ENCODE measurements at places on chromosomes 2 and 18.

GRCh38 chr2:176172007-176172894 lies 15.1 kb downstream of the HOXD3 start:
- no peak for DNase-seq

- no peak for DNase-seq
Measured at GRCh38 chr2:216745453-216745852, 50.1 kb upstream of the IGFBP5 start.

DNA sequence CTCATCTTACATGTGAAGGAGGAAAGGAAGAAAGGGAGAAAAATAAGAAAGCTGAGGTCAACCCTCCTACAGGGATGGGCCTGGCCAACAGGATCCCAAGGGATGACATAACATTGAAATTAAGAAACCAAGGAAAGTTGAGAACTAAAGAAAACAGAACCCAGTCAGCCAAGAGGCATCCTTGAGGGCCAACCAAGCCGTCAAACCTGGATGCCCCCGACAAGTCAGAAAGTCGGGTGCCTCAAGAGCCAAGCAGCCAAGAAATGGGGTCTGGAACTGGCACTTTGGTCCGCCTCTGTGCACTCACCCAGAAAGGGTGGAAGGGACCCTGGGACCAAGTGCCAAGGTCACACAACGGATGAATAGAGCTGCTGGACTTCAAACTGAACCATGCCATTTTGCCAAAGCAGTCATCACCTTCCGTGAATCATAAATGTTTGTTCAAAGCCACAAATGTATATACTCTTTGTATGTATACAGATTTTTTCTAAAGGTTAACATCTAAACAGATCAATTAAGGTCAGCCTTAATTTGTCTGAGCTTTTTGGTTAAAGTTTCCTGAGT lies 27.0 kb upstream of the PTPN4 start:
- no peak for DNase-seq

GRCh38 chr18:68803356-68803755 lies 5.5 kb downstream of the CCDC102B start:
- no peak for DNase-seq

DNA sequence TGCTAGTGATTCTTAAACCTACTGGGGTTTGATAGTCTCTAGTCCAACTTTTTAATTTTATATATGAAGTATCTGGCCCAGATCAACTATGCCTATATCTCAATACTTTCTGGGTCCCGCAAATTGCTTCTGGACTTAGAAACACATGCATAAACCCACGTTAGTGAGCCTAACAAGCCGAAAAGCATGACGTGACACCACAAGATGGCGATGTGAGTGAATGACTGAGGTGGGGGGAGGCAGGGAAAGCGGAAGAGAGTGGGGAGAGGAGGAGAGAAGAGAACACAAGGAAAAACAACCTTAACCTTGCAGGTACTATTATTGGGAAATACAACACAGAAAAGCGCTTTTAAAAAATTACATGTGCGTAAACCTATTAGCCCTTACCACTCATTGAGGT lies 13.8 kb downstream of the PDIA6 start:
- no peak for DNase-seq

- peak; percentile 81 for DNase-seq
Measured at GRCh38 chr18:49858309-49859020, 45.1 kb upstream of the ACAA2 start.

DNA sequence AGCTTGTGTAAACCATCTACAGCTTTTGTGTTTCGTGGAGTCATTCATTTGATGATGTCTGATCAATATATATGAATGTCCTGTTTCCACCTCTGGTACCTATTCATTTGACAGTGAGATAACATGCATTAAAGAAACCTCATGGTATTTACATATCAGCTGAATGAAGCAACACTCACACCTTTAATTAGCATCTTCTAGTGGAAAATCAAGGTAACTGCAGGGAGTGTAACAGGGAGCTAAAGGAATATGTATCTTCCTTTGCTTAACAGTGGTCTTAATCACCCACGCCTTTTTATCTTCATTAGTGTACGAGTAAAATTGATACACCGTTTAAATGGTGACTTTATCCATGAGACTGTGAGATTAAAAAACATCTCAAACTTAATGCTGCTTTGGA lies 15.6 kb downstream of the SLC39A10 start:
- DNase-seq: no peak

GRCh38 chr2:23824777-23825212 lies 102.1 kb downstream of the ATAD2B start:
- DNase-seq: peak; percentile 74

DNA sequence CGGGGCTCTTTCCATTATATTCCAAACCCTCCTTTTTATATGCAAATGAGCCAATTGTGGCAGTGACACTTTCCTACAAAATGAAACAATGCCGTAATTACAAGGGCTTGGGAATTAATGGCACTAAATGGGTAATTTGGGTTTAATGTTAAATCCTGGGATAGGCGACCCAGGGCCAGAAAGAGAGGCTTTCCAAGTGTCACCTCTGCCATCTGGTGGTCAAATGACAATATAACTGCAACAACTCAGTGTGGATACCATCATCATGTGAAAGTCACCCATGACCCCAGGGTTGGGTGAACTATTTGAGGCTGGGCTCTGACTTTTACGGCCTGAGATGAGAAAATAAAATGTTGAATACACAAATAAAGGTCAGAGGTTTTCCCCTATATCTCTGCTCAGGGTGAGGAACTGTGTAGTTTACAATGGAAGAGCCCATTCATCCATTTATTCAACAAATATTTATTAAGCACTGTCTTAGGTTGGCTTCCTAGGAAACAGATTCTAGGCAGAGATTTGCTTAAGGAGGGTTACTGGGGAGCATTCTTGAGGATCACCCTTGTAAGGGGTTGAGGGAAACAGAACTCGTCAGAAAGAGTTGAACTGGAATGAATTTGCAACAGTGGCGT lies 13.6 kb upstream of the THADA start:
- DNase-seq: peak; percentile 83

GRCh38 chr18:79283131-79283810 lies 112.5 kb upstream of the NFATC1 start:
- DNase-seq: peak; percentile 90

GRCh38 chr2:174794851-174795374 lies 30.6 kb upstream of the CHRNA1 start:
- no peak for DNase-seq

DNA sequence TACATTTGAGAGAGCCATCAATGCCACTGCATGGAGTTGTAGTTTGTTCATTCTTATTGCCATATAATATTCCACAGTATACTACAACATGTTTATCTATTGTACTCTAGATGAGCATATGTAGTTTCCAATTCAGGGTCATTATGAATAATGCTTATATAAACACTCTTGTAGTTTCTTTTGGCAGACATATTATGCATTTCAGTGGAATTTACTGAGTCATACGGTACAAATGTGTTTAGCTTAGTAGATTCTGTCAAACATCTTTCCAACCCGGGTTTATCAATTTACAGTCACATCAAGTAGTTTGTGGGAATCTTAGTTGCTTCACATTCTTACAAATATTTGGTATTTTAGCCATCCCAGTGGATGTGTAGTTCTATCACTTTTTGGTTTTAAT lies 161.1 kb downstream of the KCNH7 start:
- DNase-seq: no peak

- DNase-seq: no peak
Measured at GRCh38 chr2:186883666-186884065, 34.7 kb upstream of the ZSWIM2 start.

DNA sequence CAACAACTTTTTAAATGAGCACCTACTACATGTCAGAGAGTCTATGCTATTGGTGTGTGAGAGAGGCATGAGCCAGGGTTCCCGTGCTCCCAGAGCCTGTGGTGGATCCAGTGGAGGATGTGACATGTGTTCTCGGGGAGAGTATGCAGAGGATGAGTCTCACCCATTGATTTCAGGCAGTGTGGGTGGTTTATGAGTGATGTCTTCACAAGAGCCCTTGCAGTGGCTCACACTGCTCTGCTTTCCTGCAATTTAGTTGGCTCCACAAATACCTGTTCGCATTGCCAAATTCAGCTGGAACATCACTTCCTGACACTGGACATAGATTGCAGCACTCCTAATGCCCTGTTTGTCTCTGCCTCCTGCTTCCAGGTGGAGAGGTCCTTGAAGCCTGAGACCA lies 243.6 kb upstream of the CXCR4 start:
- DNase-seq: no peak

- DNase-seq: peak; percentile 47
Measured at GRCh38 chr2:142325870-142326269, 195.1 kb upstream of the LRP1B start.

GRCh38 chr18:45039376-45039775 lies 358.7 kb downstream of the SETBP1 start:
- no peak for DNase-seq

GRCh38 chr18:11553098-11553940 lies 56.1 kb upstream of the SLC35G4 start:
- DNase-seq: peak; percentile 16

GRCh38 chr18:25435149-25435782 lies 83.3 kb upstream of the ZNF521 start:
- DNase-seq: no peak

DNA sequence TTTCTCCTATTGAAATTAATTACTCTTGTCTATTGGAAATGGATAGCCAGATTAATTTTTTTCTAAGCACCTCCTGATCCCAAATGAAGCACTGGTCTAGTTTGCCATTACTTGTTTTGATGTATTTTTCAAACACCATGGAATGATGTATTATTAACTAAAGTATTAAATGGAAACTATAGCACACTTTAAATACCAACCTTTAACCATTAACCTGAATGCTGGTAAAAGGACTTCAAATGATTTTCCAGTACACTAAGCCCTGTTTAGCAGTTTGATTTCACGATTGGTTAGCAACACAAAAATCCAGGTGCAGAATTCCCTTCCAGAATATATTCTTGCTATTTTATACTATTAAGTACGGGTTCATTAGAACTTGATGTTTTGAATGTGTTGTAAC lies 37.3 kb downstream of the COL4A3 start:
- no peak for DNase-seq

DNA sequence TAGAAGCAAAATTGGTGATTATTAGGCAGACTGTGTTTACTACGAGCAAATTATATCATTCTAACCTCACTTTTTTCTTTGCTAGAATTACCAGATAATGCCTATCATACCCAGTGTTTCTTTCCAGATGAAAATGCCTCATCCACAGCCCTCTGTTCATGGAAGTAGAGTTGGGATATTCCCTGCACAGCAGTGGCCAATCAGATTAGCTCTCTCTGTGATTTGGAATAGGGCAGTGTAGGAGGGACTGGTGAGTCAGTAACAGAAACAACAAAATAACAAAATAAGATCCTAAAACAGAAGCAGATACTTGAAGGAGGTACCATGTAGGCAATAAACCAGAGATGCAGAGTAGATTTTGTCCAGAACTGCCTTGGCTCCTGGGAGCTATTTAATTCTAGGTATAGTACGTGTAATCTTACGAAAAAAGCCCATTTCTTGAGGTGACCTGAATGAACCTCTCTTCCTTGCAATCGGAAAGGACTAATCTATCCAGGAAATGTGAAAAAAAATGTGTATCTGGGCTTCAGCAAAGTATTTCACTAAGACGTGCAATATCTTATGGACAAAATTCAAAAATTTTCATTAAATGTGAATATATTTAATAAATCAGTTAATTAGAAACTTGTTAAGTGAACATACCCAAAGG lies 18.4 kb upstream of the TMEM17 start:
- no peak for DNase-seq

- DNase-seq: no peak
Measured at GRCh38 chr2:74895001-74895400, 61.1 kb downstream of the HK2 start.

GRCh38 chr2:242040681-242041080 lies 171.2 kb downstream of the RTP5 start:
- no peak for DNase-seq

GRCh38 chr2:161117506-161117905 lies 42.7 kb upstream of the TANK start:
- DNase-seq: no peak

DNA sequence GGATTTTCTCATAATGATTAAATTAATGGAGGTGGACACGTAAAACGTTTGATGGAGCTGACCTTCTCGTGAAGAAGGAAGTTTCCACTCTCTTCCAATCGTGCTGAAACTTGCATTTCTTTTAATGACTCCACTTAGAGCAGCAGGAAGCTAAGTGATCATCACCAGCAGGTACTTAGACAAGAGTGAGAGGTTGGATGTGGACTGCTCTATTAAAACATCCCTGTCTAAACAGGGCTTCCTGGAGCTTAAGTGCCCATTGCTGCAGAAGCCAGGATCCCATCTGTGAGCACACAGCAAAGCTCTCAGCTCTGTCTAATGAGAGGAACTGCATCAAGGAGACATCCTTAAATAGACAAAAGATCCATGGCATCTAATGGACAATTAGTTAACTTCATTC lies 1539.5 kb upstream of the CELF4 start:
- peak; percentile 64 for DNase-seq

- no peak for DNase-seq
Measured at GRCh38 chr2:69946351-69947324, 14.8 kb downstream of the ASPRV1 start.

GRCh38 chr18:832085-832681 lies 20.1 kb upstream of the YES1 start:
- DNase-seq: peak; percentile 81

DNA sequence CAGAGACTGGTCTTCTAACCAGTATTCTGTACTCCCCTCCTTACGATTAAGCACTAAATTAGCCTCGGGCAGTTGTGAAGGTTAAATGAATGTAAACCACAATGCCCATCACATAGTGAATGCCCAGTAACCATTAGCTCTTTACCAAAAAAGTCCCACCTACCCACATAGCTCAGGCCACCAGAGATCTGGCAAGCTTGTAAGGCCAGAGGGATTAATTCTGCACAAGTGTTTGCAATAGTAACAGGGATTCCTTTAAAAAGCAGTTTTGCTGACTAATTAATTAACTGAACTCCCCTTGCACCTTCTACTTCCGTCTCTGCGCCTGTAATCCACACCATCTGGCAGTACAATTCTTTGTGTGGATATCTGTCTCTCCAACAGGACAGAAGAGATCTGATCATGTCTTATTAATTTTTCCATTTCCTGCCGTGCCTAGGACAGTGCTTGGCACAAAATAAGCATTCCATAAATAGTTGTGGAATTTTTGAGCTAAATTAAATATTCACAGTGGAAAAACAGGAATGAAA lies 36.2 kb upstream of the IGFBP2 start:
- DNase-seq: peak; percentile 76

- peak; percentile 88 for DNase-seq
Measured at GRCh38 chr2:219530048-219530963, 13.3 kb downstream of the CHPF start.

- no peak for DNase-seq
Measured at GRCh38 chr18:46040033-46040746, 31.9 kb downstream of the PSTPIP2 start.

DNA sequence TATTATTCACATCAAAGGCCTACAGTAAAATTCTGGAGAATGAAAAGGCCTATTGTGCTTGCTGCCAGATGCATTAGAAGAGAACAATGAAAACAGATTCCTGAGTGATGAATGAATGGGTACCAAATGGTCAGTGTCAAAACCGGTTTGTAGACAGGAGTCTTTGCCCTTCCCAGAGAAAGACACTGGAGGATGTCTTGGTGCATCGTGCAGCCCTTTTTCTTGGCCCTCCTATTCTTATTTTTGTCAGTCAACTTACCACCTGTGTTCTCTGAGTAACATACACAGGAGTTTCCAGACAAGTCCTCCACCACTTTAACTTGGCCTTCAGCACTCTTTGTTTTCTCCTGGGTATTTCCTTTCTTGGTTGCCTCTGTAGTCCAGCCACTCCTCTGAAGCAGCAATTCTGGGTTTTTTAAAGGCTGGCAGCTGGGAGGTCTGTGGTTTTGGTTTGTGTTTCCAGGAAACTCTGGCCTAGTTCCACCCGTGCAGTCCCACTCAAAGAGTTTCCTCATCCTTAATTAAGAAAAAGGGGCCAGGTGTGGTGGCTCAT lies 29.4 kb downstream of the PSTPIP2 start:
- no peak for DNase-seq

GRCh38 chr2:66574701-66575624 lies 140.0 kb downstream of the MEIS1 start:
- DNase-seq: peak; percentile 88

Measured in NCI-H1417 (cell line).